ENCODE measurements at places on chromosomes 4 and X.

DNA sequence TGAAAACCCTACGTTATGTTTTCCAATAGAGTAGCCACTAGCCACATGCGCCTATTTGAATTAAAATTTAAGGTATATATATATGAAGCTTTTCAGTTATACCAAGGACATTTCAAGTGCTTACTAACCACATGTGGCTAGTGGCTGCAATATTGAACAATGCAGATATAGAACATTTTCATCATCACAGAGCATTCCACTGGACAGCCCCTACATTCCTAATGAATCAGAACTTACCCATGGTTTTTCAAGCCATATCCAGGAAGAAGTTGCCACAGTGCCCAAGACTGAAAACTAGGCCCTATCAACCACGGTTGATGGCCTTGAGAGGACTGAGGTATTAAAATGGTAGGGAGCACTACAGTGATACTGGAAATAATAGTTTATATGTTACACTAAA, 29.7 kb downstream of the NEK1 start:
- DNase-seq, result no peak

DNA sequence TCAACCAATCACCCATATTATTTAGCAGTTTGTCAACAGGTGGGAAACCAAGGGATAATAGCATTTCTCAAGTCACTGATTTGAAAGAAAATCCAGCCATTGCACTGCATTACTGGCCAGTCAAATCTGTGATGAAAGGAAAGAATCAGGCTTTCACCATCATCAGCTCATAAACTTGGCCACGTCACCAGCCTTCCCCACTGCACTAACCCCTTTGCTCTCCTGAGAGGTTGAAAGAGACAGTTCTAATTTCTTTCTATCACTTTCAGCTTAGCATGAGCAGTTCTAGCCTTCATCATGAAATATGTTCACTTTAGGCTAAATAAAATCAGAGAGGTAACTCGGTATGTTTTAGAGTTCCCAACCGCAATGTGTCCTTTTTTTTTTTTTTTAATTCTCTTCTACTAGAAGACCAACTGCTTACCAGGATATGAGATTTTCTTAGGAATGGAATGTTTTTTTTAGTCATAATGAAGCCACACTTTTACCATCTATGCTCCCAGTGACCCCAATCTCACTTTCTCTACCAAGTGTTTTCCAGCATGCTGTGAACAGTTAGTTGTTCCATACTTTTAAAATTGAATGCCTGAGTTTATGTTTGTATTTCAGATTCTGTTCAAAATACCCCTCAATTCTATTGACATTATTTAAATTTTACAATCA, 55.7 kb upstream of the SLC7A11 start:
- DNase-seq, result no peak

GRCh38 chr4:153655002-153655541, 29.0 kb upstream of the TLR2 start:
- no peak for DNase-seq

DNA sequence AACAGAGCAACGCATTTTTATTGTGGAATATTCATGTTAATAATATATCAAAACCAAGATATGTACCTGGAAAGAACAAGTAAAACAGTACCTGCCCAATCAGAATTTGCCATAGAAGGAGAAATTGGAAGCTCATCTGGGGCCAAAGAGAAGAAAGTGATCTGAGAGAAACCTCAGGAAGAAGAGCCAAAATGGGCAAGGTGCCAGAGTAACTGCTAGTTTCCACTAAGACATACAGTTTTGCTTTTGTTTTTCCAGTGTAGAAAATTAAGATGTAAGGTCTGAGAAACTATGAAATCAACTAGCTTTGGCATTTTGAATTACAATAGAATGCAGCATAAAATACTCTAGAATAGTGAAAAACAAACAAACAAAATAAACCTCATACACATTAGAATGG, 2201.2 kb downstream of the ARAP2 start:
- no peak for DNase-seq

DNA sequence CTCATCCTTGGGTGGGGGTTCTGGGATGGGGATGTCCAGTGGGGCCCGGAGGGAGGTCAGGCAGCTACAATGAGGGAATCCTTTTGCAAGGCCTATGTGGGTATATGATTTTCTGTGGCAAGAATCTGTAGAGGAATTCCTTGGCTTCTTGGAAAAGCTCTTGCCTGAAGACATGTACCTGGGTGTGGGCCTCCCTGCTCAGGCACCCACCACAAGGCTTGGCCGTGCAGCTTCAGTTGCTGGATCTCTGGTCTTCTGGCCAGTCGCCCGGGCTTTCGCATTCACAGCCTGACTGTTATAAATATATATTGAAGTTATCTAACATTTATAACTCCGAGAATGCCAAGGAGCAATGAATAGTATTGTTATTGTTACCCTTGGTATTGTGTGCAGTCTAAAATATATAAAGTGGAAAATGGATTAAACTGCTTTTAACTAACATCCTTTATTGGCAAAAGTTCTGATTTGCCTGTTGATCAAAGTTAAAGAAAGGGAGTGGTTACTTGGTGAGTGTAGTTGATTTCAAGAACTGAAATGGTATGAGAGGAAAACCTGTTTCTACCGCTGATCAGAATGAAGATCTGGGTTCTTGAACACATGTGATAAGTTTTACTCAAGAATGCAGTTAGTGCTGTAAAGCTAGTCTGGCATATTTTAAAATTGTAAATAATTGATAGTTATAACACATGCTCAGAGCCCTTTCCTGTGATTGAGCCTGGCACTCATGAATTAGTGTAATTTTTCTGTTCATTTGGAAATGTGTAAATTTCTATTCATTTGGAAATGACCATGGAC, 36.0 kb downstream of the PTTG2 start:
- no peak for DNase-seq

- no peak for DNase-seq
Observed at GRCh38 chr4:139602776-139603360, 46.8 kb upstream of the SETD7 start.

DNA sequence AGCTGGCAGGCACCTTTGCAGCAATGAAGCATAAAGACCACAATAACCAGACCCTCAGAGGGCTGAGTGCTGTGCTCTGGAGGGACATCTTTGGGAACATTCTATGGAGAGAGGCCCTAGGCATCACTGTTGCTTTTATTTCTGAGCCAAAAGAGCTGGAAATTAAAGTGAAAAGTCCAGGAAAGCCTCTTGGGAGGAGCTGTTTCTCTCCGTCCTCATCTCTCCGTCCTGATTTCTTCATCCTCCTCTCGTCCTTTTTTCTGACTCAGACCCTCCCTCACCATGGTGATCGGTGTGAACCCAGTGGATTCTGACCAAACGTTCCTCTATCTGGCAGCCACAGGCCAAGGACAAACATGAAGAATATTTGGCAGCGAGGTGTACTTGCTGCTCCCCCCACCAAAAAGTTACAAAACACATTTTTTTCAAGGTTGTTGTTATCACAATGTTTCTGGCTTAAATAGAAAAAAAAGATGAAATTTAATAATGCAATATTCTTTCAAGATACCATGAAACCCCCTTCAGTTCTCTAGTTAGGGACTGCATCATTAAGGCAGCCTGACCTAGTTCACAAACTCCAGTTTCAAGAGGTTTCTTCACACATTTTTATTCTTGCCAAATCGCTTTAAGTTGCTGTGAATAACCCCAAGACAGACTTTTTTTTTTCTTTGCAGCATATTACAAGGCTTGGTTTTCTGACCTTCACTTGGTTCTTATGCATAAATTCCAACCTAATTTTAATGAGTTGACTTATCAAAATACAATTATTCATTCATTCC, 80.2 kb downstream of the SCD5 start:
- DNase-seq, result no peak

GRCh38 chr4:18051281-18051680, 29.7 kb upstream of the LCORL start:
- no peak for DNase-seq

DNA sequence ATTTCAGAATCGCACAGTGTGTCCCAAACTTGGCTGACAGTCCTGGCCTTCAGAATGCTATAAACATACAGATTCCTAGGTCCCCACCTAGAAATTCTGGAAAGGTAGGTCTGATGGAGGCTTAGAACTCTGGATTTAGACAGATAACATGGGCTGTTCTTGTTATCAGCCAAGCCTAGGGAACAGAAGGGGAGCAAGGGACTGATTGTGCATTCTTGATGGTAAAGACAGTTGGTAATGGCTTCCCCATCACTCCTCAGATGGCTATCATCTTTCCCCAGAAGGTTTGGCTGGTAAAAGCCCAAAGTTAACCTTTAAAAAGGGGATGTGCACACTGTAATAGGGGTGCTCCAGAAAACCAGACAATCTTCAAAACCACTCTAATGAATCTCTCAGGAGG, 35.7 kb downstream of the DIPK2B start:
- DNase-seq, result no peak

DNA sequence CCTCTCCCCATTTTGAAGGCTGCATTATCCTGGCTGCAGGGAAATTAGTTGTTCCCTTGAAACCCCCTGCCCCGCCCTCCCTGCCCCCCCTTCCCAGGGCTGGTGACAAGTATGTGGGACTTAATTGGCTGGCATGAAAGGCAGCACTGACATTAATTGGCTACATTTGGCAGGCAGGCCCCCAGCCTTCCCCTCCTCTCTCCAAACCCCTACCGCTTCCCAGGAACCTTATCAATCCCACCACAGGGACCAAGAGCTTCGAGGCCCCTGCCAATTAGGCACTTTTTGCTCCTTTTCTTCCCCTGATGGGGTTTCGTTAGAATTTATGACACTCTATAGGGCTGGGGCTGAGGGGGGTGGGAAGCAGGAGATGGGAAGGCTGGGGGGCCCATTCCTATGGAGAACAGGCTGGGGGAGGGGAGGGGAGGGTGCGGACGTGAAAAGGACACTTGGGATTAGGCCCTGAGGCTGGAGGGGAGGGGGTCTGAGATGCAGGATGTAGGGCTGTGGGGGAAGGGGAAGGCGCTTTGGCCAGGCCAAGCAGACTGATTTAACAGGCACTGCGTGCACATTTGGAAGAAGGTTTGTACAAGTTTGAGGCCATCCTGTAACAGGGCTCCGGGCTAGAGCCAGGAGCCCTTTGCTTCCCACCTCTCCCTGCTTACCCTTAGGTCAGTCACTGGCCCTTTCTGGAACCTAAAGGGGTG, 52.2 kb downstream of the EFNB1 start:
- no peak for DNase-seq

- DNase-seq, result no peak
Observed at GRCh38 chrX:3263681-3264126, 82.7 kb downstream of the MXRA5 start.
